Activated CD8-positive, alpha-beta memory T cell treated with anti-CD3 and anti-CD28 coated beads for 48 hours (primary cell): ENCODE measurements at places on chromosomes 3 and 15.

GRCh38 chr3:151206201-151206600, 3.2 kb upstream of the GPR171 start:
- no peak for DNase-seq

GRCh38 chr3:157530637-157531300, 27.6 kb upstream of the VEPH1 start:
- no peak for DNase-seq

DNA sequence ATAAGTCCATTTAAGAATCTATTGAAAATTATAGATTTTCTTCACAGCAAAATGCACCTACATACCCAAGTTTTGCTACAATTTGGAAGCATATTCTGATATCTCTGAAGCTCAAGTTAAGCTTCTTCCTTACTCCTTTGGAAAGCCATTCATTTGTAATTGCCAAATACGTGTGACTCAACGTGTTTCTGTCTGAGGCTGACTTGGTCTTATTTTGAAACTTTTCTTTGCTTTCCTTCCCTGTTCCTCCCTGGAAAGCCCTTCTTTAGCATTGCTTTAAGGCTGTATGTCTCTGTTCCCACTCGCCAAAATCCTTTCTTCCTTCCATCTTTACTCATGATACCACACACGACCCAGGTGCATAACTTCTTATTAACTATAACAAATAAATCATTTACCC, 232.0 kb downstream of the ZBBX start:
- DNase-seq, result no peak

GRCh38 chr3:61589856-61590255, 28.5 kb downstream of the PTPRG start:
- no peak for DNase-seq

GRCh38 chr3:194492001-194492400, 5.2 kb upstream of the ATP13A3 start:
- no peak for DNase-seq

DNA sequence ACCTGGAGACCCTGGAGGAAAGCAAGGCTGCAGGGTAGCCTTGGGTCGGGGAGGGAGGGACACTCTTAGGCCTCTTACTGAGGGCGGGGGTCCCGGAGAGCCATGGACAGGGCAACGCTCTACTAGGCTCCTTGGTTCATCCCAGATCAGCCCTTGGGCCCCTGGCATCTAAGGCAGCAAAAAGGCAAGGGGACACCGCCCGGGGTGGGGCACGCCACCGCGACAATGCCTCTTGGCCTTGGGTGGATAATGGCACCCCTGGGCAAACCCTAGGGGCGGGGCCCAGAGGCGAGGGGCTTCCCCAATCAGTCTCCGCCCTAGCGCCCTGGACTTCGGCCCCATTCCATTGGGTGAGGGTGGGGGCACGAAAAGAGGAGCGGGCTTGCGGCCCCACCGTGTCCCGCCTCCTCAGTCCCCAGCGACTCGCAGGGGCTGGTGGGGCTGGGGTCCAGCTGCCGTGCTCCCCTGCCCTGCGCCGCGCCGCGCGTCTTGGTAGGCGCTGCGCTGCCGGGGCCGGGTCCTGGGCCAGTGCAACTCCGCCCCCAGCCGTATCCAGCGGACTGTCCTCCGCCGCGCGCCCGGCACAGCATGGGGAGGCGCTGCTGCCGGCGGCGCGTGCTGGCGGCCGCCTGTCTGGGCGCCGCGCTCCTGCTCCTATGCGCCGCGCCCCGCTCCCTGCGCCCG, at the start of gene CHST13:
CHST13 (plus strand) TSS at position 411 of the 684 bp plus-strand sequence; CDS start at position 589, 178 bp downstream.
- no peak for DNase-seq

DNA sequence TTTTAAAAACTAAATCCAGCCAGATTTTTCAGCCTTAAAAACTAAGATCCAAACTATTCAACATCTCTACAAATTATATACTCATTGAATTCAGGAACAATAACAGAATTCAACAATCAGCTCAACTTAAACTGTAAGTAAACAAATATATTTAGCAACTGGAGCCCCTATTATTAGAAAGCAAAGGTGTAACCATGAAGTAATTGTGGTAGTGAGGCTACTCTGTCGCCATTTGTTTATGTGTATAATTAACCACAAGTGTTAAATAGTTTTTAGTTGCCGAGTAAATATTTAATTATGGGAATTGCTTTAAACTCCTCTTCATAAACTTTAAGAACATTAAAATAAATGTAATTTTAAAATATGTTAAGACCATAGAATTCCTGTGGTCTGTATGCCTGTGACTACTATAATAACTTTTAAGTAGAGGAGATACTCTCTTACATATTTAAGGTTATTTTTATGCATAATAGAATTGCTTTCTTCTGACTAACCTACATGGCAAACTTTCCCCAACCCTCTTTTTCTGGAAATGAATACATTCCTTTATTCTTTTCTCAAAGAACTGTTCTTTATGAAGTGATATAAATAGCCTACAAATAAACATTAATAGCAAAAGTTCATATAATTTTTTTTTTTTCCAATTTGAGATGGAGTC, 51.2 kb downstream of the MFN1 start:
- no peak for DNase-seq

DNA sequence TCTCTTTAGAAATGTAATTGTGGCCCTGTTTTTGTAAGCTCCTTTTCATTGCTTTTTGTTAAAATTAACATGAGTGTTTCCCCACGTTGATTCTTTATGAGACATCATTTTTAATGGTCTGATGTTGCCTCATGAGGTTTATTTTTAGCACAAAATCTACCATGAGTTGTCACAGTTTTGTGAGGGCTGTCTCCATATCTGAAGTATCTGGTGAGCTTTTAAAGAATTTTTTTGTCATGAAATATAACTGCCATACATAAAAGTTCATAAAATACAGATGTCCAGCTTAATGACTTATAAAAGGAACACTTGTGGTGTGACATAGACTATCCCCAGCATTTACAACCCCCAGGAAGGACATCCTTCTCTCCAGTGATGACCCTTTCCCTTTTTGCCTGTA, 34.3 kb upstream of the CEMIP start:
- no peak for DNase-seq

GRCh38 chr3:178079966-178080365, 456.3 kb upstream of the KCNMB2 start:
- DNase-seq, result no peak

GRCh38 chr3:48084170-48084569, 68.0 kb upstream of the MAP4 start:
- no peak for DNase-seq

GRCh38 chr15:29456255-29456654, 186.6 kb upstream of the NSMCE3 start:
- DNase-seq, result no peak

DNA sequence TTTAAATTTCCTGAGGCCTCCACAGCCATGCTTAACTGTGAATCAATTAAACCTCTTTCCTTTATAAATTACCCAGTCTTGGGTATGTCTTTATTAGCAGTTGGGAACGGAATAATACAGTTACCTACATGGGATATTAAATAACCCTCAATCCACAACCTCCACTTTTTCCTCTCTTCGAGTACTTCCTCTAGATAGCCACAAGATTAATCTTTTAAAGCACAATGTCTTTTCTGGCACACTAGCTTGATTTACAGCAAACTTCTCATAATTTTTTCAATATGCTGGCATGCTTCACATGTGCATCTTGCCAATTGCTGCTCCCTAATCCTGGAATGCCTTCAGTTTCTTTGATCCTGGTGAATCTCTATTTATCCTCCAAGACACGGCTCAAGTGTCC, 92.2 kb downstream of the P2RY1 start:
- DNase-seq, result no peak

GRCh38 chr3:33918126-33918756, 119.8 kb downstream of the PDCD6IP start:
- no peak for DNase-seq

DNA sequence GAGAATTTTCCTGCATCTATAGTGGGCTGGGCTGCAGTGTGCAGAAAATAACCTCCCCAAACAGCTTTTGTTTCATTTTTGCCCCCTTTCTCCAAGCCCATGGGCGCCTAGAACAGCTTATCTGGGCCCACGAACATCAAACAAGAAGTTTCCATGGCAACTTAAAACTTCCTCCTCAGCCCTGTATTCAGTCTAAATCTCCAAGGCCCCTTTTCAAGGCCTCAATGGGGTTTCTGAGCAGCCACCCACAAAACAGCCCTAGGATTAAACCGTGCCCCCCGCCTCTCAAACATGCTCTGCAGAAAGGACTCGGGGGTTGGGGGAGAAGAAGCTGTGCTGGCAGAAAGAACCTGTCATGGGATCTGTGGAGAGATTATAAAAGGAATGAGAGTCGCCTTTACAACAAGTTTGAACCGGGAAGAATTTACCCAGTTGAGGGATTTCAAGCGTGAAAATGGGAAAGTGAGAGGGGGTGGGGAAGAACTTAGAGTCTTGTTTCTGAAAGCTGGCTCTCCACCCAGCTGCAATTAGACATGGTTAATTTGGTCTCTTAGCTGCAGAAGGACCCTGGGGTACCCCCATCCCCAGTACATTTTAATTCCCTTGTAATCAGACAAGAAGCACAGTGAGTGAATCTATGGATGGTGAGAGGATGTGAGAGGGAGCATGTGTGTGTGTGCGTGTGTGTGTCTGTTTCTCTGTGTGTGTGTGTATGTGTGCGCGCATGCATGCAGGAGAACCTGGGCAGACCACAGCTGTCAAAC, 4.3 kb upstream of the FAM107A start:
- DNase-seq, result no peak

- DNase-seq, result no peak
Observed at GRCh38 chr15:48636511-48636910, 9.0 kb downstream of the FBN1 start.

DNA sequence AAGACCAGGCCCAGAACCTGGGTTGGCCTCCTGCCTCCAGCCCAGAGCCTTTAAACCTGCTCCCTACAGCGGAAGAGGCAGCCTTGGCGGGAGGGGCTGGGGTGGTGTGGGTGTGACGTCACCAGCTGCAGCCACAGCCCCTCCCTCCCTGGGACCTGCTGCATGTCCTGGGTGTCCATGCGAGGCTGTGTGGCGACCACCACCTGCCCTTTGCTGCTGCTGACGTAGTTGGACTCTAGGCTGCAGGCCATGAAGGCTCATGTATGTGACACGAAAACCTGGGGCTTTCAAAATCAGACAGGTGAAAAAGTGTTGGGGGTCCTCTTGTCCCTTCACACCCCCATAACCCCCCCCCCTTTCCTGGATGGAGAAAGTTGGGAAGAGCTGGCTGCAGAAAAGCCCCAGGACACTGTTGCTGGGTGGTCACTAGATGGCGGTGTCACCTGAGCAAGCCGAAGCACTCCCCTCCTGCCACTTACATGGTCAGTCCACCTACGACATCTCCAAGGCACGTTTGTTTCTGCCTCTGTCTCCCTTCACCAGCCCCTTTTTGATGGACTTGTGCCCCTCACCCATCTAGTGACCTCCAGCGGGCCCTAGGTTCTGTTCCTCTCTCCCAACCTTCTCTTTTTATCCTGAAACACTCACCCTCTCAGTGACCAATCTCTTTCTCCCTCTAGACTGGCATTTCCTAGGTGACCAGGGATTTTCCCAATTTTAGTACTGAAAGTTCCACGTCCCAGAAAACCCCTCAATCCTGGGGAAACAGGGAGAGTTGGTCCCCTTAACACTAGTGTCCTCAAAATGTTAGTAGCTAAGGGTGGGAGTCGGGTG, 35.2 kb downstream of the SLC6A20 start:
- DNase-seq, result no peak

DNA sequence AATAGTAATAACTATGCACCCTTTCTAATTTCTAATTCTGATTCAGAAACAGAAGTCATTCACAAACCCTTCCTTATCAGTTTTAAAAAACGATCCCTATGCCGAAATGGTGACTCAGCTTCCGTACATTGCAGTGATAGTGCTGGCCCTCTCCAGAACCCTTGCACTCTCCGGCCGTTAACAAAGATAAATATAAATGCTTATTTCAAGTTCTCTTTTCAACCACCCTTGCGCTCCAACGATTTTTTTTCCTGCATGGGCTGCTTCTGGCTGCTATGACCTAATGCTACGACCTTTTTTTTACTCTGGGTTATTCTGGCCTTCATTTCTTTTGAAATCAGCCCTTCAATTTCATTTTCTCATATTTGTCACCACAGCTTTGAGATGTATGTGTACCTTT, 646.2 kb downstream of the NTRK3 start:
- no peak for DNase-seq

- no peak for DNase-seq
Observed at GRCh38 chr3:119681279-119681678, 4.1 kb upstream of the COX17 start.

DNA sequence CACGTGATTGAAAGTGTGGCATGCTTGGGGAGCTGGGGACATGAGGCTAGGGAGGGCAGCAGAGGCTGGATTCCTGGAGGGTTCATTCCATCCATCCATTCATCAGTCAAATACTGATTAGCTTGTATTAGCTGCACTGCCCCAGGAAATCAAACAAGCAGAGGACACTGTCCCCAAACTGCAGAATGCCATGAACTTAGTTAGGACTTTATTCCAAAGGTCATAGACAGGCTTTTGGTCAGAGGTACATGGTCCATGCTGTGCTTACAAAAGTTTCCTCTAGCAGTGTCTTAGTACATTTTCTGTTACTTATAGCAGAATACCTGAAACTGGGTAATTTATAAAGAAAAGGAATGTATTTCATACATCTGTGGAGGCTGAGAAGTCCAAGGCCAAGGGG, 47.7 kb downstream of the LMCD1 start:
- no peak for DNase-seq

- no peak for DNase-seq
Observed at GRCh38 chr3:136171097-136171542, 25.0 kb downstream of the MSL2 start.

GRCh38 chr15:65404186-65404872, 18.4 kb downstream of the IGDCC4 start:
- no peak for DNase-seq
